ENCODE measurements at places on chromosomes 4 and X.

GRCh38 chrX:50106051-50106675, 94.6 kb downstream of the AKAP4 start:
- DNase-seq = no peak

GRCh38 chr4:152094970-152095700, 334.3 kb upstream of the GATB start:
- DNase-seq = no peak

DNA sequence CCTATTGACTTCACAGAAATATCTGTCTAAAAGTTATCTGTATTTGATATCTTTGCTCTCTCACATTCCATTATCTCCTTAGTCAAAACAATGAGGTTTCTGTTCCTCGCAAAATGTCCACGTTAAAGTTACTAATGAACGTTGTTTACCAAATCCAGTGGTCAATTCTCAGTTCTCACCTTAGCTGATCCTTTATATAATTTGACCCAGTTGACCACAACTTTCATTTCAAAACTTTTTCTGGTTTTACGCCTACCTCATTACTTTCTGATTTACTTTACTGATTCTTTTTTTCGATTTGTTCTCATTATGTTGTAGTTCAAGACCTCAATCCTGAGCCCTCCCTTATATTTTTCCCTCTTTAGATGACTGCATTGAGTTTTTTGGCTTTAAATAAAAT, 186.6 kb downstream of the IL1RAPL1 start:
- no peak for DNase-seq

- DNase-seq = no peak
Observed at GRCh38 chrX:154368630-154369448, 5.6 kb downstream of the FLNA start.

- DNase-seq = no peak
Observed at GRCh38 chr4:81164623-81165416, 50.2 kb downstream of the PRKG2 start.

- no peak for DNase-seq
Observed at GRCh38 chrX:42946544-42947194, 168.7 kb upstream of the PPP1R2C start.

GRCh38 chrX:50726296-50726695, 87.7 kb downstream of the SHROOM4 start:
- DNase-seq = no peak

- no peak for DNase-seq
Observed at GRCh38 chr4:47471064-47471463, 7.6 kb upstream of the COMMD8 start.

DNA sequence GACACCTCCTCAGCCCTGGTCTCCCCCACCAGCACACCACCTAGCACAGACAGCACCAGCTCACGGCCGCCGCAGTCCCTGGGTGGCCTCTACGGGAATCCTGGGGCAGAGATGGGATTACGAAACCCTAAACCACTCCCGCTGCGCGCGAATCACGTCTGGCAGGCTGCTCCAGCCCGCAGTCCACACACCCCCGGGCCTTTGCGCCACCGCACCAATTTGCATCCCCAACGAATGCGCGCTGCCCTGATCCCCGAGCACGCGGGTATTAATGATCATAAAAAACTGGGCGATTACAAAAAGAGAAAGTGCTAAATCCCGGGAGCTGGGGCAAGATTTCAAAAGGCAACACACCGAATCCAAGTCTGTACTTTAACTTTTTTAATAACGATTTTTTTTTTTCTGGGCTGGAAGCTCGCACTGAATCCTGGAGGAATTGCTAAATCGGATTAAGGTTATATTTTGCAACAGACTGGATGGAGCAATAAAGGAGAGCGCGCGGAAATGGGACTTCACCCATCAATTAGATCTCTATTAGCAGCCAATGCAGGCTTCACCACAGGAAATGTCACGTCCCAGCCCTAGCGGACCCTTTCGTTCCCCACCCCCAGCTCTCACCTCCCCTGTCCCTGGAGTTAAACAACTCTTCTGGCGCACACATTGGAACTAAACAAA, 69.8 kb upstream of the TMEM33 start:
- DNase-seq = no peak

GRCh38 chr4:10974371-10974770, 289.8 kb upstream of the CLNK start:
- no peak for DNase-seq

DNA sequence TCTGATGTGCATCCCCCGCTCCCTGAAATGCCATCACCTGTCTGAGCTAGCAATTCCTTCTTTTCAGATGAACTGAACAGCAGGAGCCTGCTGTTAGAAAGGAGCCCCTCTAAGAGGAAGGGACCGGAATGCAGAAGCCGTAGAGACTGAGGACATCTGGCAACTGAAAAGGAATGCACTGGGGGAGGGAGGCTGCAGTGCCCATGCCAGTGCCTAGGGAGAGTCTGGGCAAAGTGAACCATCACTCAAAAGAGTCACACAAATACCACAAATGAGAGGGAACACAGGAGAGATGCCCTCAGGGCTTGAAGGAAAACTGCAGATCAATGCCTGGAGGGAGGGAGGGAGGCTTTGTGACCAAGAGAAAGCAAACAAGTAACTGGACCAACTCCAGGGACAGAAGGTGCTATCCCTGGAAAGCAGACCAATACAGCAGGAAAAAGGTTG, 93.9 kb upstream of the CBR4 start:
- DNase-seq = no peak

- DNase-seq = no peak
Observed at GRCh38 chrX:21610168-21610567, 48.0 kb downstream of the KLHL34 start.

GRCh38 chr4:76659103-76659490, 224.1 kb downstream of the SHROOM3 start:
- DNase-seq = no peak

DNA sequence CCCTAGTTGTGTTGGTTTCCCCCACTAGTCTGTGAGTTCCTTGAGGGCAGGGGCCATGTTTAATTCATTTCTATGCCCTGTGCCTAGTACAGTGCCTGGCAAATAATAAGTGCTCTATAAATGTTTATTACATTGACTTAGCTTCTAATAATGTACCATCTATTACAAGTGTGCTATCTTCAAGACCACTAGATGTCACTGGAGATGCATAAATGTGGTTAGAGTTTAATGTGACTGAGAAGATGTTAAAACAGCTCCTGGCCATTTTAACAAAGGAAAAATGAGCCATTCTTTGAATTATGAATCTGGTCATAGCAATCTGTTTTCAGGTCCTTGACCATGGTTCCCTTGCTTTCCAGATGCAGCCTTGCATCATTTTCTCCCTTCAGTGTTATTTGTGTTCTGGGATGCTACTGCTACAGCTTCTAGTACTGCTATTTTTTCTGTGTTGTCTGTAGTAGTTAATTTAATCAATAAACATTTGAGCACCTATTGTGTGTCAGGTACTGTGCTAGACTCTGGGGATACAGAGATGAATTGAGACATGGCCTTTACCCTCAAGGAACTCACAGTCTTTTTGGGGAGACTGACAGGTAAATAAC, 43.2 kb downstream of the SLC9A6 start:
- DNase-seq = no peak

- DNase-seq = no peak
Observed at GRCh38 chrX:13661735-13662288, 8.9 kb downstream of the TCEANC start.

DNA sequence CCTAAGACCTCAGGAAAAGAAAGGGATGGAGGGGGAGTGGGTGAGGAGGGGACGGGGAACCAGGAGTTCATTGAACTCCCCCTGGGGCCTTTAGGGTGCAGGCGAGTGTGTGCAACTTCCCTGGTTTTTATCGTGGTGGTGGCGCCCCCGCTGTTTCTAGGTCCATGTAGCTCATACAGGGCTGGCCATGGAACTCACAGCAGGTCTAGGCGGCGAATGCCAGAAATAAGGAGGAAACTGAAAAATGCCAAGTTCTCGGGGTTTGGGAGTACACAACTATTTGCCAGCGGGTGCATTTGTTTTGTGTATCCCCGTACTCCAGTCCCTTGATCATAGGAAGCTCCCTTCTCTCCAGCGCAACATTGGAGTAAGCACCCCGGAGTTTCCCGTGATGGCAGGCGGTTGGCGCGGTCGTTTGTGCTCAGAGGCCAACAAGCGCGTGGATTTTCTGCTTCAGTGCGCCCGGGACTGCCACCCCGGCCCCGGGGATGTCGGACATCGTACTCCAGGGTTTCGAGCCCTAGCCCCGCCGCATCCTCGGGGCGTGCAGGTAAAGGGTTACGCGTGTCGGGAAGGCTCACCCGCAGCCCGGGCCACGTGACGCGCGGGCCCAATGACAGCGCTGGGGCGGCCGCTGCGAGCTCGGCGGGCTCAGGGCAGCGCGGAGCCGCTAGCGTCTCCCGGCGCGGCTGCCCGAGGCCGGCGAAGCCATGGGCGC, 208.9 kb downstream of the NWD2 start:
- no peak for DNase-seq

- DNase-seq = no peak
Observed at GRCh38 chrX:46366381-46367207, 178.6 kb downstream of the ZNF674 start.

DNA sequence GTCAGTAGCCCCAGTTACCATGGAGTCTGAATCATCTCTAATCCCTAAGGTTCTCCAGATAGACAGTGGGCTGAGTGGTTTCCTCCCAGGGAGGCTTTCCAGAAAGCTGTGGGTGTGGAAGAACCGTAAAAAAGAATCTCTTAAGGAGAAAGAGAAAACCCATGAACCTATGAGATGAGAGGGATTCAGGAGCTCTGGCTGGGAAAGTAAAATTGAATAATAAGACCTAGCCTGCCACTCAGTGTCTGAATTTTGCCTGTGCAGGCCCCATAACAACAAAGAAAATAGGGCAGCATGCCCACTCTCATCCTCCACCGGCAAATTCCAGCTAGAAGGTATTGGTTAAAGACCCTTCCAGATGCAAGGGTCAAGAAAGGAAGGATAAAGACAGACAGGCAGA, 16.9 kb downstream of the AWAT2 start:
- DNase-seq = no peak

GRCh38 chr4:142427456-142427855, 418.6 kb downstream of the INPP4B start:
- DNase-seq = no peak

- no peak for DNase-seq
Observed at GRCh38 chr4:59994118-59994517, 1206.0 kb upstream of the ADGRL3 start.

DNA sequence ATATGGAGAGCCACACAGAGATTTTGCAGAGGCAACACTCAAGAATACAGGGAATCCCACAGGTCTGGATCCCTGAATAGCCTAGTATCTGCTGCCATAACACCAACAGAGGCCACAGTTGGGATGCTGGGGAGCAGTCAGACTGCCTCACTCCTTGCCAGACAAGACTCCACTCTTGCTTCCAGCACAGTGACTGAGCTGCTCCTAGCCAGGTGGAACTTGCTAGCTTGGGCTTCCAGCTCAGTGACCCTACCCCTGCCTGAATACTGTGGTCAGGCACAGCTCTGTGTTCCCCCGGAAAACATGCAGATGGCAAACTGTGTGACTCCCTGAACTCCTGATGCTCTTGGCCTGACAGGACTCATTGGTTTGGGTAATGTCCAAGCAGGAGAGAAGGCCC, 251.8 kb downstream of the KCTD8 start:
- DNase-seq = no peak

DNA sequence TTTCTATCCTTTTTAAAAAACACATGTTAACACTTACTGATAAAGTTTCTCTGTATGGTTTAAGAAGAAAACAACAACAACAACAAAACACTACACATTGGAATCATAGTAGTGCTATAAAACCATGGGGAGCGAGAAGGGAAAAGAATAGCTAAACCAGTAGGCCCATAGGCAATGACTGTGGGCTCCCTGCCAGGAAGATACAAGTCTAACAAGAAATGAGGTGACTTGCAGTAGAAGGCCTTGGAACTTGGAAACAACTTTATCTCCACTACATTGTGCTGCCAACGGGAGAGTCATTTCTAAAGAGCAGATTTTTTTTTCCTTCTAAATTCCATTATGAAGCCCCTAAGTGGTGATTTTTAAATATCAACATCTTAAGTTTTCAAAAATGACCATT, 78.0 kb downstream of the GPC4 start:
- DNase-seq = no peak

GRCh38 chrX:96715481-96715880, 30.8 kb downstream of the DIAPH2 start:
- DNase-seq = no peak

DNA sequence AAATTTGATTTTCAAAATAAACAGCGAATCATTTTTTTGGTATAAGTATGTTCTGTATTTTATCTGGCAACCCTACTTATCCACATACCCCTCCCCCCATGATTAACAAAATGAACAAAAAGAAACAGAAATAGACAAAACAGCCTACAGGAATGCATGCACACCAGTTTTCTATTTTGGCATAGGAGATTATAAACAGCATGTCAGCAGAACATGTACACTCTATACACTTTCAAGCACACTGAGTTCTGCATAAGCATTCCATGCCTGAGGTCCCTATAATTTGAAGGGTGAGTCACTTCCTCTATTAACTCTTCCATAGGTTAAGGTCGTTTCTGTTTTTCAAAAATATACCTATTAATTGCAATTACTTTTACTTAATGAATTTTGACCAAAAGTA, 28.0 kb upstream of the ZNF280C start:
- DNase-seq = no peak

DNA sequence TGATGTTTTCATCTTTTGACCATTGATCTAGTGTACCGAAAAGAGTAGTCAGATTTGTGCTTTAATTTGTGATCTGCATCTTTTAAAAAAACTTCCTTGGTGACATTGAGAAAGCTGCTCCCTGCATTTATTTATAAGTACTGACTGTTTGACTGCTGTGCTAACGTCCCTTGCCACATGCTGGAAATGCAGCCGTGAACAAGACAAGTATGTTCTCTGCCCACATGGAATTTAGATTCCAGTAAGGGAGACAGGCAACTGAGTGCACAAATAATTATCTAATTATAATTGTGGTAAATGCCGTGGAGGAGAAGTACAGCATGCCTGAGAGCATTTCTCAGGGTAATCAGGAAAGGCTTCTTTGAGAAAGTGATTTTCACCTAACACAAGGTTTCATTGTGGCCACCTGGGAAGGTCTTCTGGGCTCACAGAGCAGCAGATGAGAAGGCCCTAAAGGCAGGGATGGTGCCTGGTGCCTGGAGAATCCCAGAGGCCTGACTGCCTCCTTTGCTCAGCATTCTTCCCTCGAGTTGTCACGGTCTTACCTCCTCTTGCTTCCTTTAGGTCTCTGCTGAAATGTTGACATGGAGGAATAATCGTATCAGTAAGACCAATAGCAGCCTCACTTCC, 55.8 kb downstream of the PTTG2 start:
- DNase-seq = no peak
